AML-193 (cell line): ENCODE measurements at places on chromosomes 13 and 19.

GRCh38 chr13:101473458-101473857 lies 21.0 kb downstream of the ITGBL1 start:
- DNase-seq, result no peak

DNA sequence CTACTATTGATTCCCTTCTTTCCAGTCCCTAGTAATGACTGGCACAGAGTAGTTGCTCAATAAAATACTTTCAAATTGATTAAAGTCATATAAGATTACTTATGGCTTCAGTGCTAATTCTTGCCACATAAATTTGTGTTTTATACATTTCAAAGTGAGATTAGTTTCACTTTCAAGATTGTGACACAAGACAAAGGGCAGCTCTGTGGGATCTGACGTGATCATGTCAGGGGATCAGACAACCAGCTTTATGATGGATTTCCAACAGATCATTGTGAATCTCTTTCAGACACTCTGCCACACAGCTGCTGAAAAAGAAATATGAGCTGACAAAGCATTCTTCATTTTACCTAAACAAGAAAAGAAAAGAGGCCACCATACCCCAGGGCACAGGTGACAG lies 73.4 kb upstream of the POMP start:
- DNase-seq, result no peak

DNA sequence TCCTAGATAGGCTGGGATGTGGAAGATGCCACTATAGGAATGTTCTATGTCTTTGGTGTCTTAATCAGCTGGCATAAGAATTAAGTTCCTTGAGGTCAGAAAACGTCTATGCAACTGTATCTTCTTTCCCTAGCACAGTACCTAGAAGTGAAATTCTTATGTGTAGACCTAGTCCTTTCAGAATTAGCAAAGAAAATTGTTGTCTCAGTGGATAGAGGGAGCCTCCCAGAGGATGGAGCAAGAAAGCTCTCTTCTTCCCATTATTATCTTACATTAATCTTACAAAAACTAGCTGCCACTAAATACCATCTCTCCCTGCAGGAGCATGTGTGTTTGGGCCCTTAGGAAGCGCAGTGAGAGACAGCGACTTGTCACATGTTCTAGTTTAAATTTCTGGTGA lies 11.6 kb downstream of the CLDN10 start:
- DNase-seq, result no peak

GRCh38 chr19:55694656-55695491 lies 19.8 kb downstream of the EPN1 start:
- no peak for DNase-seq

GRCh38 chr19:44883922-44884321 lies 7.1 kb upstream of the TOMM40 start:
- DNase-seq, result no peak

DNA sequence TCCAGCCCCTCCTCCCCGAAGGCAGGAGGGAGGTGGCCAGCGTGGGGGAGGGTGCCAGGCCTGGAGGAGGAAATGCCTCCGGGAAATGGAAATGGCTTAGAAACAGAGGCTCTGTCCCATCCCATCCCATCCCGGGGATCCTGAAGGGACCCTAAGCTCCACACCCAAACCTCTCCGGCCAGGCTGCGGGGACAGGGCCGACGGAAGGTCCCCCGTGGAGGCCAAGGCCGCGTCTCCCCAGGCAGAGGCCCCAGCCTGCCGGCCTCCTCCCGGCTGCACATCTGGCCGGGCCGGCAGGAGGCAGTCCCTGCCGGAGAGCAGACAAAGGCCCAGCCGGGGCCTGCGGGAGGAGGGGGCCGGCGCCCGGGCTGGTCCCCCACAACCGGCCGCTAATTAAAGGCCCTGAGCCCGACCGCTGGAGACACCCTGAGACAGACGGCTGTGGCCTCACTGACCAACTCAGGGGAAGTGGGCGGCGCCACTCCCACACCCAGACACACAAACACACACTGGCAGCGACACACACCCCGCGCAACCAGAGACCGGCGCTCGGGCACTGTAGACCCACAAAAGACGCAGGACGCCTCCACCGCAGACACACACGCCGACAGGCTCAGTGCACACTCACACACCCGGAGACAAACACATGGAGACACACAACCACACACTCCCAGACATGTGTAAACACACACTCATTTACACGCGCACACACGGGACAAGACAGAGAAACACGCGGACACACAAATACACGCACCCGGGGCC lies 1.1 kb downstream of the ADAMTS10 start:
- no peak for DNase-seq

GRCh38 chr19:41328157-41328841 lies 18.3 kb downstream of the CCDC97 start:
- DNase-seq, result no peak

GRCh38 chr19:1799695-1800342 lies 12.3 kb downstream of the ATP8B3 start:
- no peak for DNase-seq

GRCh38 chr19:7910321-7911161 lies 4.1 kb upstream of the TGFBR3L start:
- no peak for DNase-seq

DNA sequence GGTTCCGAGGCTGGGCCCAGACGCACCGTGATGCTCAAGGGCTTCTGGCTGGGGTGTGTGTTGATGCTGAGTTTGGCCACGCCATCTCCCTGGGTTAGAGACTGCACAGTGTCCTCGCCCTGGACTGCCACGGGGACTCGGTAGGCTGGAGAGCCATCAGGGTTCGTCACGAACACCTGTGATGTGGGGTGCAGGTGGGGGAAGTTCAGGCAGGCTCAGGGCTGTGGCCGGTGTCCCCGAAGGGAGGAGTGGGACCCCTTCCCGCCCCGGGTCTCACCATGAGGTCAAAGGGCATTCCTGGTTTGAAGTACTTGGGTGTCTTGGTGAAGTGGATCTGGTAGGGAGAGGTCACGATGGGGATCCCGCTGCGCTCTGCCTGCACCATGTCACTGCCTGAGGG lies 8.2 kb downstream of the C3 start:
- DNase-seq, result no peak
